ENCODE measurements at places on chromosomes 4 and X.

DNA sequence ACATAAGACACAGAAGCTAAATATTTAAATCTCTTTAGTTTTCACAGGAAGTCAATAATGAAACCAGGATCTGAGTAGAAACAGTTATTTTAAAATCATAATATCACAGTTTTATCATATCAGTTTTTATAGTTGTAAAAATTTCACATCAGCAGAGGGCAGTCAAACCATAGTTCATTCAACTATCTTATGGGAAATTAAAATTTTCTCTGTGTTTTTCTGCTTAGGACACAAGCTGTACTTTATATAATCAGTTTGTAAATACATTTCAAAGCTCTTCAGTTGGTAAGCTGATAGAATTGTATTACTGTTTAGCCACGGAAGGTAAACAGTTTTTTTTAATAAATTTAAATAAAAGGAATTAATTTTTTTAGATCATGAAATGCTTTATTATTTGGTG, 204.8 kb upstream of the NUDT6 start:
- peak; percentile 50 for DNase-seq

- no peak for DNase-seq
Observed at GRCh38 chr4:89496851-89497250, 189.3 kb upstream of the GPRIN3 start.

DNA sequence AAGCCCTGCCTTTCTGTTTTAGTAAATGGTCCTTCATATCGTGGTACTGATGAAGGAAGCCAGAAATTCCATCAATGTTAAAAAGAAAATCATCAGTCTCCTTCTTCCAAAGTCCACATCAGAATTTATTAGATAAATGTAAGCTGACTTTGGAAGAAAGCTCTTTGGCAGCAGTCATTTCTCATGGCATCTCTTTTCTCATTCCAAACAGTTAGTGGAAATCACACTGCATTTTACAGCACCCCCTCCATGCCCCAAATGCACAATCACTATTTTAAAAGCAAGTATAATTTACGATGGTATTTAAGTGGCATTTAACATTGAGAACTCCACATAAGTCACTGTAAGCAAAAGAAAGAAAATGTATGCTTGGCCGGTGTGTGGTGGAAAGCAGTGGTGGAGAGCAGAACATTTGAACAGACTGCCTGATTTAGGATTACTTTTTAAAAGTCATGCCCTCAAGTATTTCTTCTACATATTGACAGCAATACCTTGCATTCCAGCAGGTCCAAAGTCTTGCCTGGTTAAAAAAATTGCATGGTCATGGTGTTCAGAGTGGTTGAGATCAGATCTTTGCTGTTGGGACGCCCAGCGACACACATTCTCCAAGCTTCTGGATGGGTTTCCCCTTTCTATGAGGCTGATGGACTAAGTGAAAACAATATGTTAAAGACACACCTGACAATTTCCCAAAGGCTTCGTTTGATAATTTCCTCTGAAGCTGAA, 248.6 kb downstream of the ADAMTS3 start:
- peak; percentile 79 for DNase-seq

- DNase-seq, result no peak
Observed at GRCh38 chr4:152189451-152190179, 346.3 kb downstream of the FBXW7 start.

DNA sequence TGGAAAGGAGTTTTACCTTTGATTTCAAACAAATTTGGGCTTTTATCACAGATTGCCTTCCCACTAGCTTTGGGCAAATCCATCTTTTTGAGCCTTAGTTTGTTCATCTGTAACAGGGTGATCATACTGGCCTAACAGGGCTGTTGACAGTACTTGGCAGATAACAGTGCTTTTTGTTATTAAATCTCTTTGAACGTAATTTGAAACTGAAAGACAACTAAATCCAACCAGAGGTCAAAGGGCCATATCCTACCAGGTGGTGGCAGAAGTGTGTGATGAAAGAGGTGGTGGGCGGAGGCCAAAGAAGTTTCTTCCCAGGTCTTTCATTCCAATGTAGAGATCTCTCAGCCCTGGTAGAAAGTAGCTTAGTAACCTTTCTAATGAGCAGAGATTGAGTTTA, 35.2 kb upstream of the TADA2B start:
- DNase-seq, result no peak

DNA sequence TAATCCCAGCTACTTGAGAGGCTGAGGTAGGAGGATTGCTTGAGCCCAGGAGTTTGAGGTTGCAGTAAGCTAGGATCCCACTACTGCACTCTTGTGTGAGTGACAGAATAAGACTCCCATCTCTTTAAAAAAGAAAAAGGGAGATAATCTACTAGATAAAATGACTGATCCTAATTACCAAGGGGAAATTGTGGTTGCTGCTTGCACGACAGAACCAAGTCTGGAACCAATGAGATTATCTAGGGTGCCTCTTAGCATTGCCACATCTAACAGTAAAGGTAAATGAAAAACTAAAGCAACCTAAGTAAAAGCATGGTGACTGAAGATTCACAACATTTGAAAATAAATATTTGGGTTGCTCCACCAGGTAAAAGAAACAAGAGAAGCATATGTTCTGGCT, 185.1 kb downstream of the PDHA2 start:
- DNase-seq, result no peak

GRCh38 chr4:98318521-98318920, 57.3 kb downstream of the RAP1GDS1 start:
- DNase-seq, result no peak

DNA sequence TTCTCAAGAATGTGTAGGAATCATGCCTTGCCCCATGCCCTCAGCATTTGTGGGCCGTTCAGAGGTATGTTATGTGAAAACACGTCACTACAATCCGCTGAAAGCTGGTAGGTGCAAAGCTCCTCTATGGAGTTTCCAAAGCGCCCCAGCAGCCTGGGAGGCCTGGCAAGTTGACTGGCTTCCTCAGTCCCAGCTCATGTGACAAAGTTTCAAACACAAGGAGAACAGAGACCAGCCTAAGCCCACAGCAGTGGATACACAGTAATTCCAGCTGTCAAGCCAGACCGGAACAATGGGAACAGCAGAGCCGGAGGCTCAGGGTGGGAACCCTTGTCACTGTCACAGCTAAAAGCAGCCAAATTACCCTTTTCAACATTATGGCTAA, 33.5 kb downstream of the NAT8L start:
- DNase-seq, result no peak

DNA sequence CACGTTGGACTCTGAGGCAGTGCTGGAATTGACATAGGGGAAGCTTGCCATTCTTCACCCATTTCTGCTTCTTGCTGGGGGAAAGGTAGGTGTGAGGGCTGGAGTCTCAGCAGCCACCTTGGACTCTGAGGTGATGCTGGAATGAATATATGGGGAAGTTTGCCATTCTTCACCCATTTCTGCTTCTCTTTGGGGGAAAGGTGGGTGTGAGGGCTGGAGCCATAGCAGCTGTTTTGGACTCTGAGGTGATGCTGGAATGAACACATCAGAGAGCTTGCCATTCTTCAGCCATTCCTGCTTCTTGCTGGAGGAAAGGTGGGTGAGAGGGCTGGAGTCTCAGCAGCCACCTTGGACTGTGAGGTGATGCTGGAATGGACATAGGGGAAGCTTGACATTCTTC, 115.1 kb downstream of the CRLF2 start:
- no peak for DNase-seq

GRCh38 chrX:10769696-10770619, 149.6 kb upstream of the MID1 start:
- peak; percentile 48 for DNase-seq

DNA sequence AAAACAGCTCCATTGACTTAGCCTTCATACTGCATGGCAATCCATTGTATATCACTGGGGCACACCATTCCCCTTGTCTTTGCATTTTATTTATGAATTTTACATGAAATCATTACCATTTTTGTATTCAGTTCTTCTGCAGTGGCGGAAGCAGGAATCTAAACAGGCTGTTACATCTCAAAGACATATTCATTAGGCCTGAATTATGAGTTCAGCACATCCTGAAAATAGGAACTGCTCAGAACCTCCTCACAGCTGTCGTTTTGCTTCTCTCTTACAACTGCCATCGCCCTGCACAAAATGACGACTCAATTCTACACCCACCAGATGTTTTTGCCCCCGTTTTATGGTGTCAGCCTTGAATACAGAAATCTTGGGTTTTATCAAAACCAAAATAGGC, 474.4 kb upstream of the MAGEB18 start:
- DNase-seq, result no peak

GRCh38 chr4:186826846-186827533, 103.3 kb upstream of the FAT1 start:
- no peak for DNase-seq

DNA sequence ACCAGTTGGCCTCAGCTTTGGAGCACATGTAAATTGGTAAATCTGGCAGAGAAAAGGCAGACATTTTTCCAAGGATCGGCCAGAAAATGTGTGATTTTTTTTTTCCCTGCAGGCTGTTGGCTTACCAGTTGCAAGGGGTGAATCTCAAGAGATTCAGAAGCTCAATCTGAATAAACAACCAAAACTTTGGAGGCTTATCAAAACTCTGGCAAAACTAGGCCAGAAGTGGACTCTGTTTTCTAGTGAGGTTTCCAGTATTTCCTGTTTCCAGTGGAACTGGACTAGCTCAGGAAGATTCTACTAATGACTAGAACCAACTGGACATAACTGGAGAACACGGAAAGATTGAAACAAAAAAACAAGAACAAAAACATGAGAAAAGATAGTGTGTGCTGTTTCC, 191.3 kb downstream of the SMIM20 start:
- DNase-seq, result no peak

- DNase-seq, result no peak
Observed at GRCh38 chr4:25297528-25298242, 14.9 kb upstream of the ZCCHC4 start.

- DNase-seq, result no peak
Observed at GRCh38 chrX:48531358-48531959, 8.1 kb upstream of the TBC1D25 start.
